Muscle of back (tissue), 13 donors: ENCODE measurements at places on chromosomes 2 and 18. TPM values are rescaled to one million over a fixed set of nuclear protein-coding genes. Genes with fewer than 3 reads are reported as not detected.
A peak's percentile ranks its signal among the peaks of the same experiment; 100 is the strongest.

NXPH2 gene
- polyA plus RNA-seq: 22.2 TPM

ZNF2 gene
- 5.4 TPM for polyA plus RNA-seq

TSPYL6 gene
- polyA plus RNA-seq: 0.08 TPM

BOK gene
- polyA plus RNA-seq: 56.9 TPM

DUSP19 gene
- 2.0 TPM for polyA plus RNA-seq

STEAP3 gene
- polyA plus RNA-seq: 14.7 TPM

FEV gene
- 0.23 TPM for polyA plus RNA-seq

CACNB4 gene
- 5.7 TPM for polyA plus RNA-seq

RBBP8 gene
- 24.1 TPM for polyA plus RNA-seq

DNA sequence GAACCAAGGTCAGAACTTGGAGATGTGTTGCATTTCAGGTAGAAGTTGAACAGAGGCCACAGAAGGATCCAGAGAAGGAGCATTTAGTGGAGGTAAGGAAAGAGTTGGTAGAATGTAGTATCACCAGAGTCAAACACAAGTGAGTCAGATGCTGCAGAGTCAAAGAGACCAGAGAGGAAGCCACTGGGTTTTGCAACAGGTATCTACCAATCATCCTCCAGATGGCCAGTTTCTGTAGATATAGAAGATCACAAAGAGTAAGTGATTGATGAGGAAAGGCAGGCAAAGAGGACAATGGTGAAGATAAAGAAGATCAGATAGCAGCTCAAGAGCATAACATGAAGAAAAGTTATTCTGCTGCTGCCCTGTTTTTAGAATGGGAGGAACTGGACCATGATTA, 75.9 kb downstream of the GTF3C3 start:
- DNase-seq: no peak

GRCh38 chr2:136492901-136493300, 272.4 kb upstream of the THSD7B start:
- DNase-seq: no peak

- no peak for DNase-seq
Observed at GRCh38 chr2:204078003-204078698, 141.6 kb downstream of the ICOS start.

DNA sequence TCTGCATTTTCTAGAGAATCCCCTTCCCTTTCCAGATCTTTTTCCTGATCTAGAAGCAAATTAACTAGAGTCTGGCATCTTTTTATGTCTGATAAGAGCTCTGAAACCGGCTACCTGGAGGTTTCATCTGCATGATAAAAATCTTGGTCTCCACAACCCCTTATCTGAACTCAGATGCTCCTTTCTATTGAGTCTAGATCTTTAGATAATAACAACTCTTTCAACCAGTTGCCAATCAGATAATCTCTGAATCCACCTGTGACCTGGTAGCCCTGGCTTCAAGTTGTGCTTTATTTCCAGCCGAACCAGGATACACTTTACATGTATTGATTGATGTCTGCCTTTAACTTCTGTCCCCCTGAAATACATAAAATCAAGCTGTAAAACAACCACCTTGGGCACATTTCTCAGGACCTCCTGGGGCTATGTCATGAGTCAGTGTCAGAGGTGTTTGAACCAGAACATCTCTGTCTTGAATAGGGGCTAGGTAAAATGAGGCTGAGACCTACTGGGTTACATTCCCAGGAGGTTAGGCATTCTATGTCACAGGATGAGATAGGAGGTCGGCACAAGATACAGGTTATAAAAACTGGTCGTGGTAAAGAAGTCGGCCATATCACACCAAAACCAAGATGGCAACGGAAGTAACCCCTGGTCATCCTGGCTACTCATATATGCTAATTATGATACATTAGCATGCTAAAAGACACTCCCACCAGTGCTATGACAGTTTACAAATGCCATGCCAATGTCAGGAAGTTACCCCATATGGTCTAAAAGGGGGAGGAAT, 20.8 kb downstream of the RALBP1 start:
- DNase-seq: no peak

GRCh38 chr2:210072922-210073509, 70.6 kb downstream of the RPE start:
- peak; percentile 23 for DNase-seq

DNA sequence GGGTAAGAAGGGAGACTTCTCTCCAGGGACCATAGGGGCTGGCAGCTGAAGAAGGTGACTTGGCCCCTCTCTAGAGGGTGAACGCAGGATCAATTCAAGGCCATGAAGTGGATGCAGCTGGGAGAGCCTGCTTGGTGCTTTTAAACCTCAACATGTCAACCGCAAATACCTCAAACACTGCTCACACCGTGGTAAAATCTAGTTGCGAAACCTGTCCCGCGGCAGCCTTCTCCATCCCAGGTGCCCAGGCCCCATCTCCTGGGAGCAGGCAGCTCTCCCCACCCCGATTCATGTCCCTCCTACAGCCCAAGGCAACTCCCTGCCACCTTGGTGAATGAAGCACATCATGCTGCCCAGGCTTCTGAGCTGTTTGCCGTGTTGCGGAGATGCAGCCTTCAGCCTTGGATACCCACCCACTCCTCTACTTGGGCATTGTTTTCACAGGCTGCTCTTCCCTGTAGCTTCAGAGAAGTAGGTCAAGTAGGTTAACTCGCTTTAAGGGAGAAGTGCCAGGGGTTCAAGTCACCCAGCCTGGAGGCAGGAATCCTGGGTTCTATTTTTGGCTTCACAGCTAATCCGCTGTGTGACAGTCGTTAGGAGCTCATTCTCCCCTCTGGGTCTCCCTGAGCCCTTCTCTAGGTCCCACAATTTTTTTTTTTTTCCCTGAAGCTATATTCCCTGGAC, 6.2 kb upstream of the EFR3B start:
- DNase-seq: no peak

GRCh38 chr2:184644685-184645084, 46.4 kb downstream of the ZNF804A start:
- no peak for DNase-seq

DNA sequence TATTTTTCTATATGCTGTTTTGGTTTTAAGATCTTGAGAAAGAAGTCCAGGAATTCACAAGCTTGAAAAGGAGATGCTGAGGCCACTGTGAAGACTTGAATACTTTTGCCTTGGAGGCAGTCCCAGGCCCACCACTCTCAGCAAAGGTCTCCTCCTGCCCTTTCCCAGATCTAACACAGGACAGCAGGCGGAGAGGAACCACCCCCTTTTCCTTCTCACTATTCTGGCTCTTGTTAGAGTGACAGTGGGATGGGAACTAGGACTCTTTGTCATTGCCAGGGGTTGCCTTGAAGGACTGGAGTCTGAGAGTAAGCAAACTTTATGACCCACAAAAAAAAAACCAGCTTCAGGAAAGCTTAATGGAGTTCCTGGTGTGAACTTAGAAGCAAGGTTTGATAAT, 54.7 kb downstream of the E2F6 start:
- DNase-seq: no peak

- DNase-seq: no peak
Observed at GRCh38 chr18:26574958-26575864, 26.9 kb upstream of the KCTD1 start.

GRCh38 chr2:195410074-195410671, 246.9 kb upstream of the SLC39A10 start:
- DNase-seq: no peak

- no peak for DNase-seq
Observed at GRCh38 chr2:221255862-221256261, 316.2 kb downstream of the EPHA4 start.

- no peak for DNase-seq
Observed at GRCh38 chr2:61469424-61470121, 1.3 kb downstream of the USP34 start.

DNA sequence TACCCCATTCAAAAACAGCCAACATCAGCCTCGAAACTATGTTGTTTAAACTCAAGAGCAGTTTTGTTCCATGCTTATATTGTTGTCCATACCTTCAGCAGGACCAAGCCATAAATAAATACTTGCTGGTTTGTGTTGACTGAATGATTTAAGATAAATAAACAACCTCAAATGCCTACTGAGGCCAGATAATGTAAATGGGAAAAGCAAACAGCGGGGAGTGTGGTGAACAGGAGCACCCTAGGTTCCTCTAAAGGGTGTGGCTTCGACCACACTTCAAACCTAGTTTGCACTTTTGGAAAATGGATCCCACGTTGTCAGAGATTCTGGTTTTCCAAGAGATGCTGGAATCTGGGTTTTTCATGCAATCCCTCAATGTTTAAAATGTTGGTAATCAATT, 1.7 kb upstream of the PMAIP1 start:
- DNase-seq: peak; percentile 36

DNA sequence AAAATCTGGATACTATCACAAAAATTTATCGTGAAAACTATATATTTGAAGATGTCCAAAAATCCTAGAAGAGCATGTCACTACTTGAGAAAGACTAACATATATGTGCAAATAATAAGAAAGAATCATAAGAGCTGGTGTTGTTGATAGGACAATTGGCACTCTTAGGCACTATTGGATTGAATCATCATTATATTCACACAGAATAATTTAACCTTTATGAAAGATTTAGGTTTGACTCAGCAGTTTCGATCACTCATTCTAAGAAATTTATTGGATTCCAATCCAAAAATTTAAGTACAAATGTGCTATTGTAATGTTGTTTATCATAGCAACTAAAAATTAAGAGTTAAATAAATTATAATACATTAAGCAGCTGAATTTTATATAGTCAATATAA, 503.6 kb downstream of the SPAG16 start:
- no peak for DNase-seq

GRCh38 chr2:118223992-118224894, 136.0 kb downstream of the INSIG2 start:
- DNase-seq: peak; percentile 53

DNA sequence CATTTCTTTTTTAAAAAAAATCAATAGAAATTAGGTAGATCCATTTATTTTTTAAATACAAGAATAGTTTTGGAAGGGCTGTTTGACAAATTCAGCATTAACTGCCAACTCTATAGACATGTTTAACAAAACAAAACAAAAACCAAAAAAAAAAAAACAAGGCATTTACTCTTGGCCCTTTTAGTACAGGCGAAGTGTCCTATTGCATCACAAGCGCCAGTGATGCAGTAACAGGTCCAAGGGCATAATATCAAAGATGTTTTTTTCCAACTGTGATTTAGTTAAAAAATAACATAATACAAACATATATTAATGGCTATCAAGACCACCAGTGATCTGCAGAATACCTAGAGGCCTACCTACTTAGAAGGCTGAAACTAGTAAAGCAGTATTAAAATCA, 55.3 kb downstream of the XDH start:
- no peak for DNase-seq

GRCh38 chr2:217825469-217826235, 177.1 kb downstream of the TNS1 start:
- no peak for DNase-seq

DNA sequence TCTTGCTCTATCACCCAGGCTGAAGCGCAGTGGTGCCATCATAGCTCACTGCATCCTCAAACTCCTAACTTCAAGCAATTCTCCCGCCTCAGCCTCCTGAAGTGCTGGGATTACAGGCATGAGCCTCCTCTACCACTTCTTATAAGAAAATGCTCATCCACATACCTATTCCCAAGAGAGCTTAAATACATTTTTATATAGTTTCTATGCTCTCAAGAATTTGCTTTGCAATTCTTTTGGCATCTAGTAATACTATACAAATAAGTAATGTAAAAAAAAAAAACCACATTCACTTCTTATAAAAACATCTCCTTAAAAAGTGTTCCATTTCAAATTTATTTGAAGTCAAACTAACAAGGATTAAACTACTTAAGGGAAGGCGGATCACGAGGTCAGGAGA, 197.3 kb downstream of the DNAH7 start:
- peak; percentile 42 for DNase-seq

- DNase-seq: no peak
Observed at GRCh38 chr2:151009437-151010175, 252.1 kb downstream of the RBM43 start.

DNA sequence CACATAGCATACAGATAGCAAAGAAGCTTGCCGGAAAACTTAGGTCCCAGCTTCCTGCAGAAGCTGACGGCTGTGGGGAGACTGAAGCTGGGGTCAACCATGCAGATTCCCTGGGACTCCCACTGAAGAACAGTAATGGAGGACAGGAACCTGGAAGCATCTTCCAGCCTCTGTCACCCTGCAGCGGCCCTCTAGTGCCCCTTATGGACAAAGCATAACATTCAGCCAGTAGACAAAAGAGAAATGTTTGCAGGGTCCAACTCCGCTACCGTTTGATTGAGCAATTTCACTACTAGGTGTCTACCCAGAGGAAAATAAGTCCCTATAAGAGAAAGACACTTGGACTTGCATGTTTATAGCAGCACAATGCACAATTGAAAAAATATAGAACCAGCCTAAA, 460.6 kb downstream of the CNTNAP5 start:
- DNase-seq: no peak

DNA sequence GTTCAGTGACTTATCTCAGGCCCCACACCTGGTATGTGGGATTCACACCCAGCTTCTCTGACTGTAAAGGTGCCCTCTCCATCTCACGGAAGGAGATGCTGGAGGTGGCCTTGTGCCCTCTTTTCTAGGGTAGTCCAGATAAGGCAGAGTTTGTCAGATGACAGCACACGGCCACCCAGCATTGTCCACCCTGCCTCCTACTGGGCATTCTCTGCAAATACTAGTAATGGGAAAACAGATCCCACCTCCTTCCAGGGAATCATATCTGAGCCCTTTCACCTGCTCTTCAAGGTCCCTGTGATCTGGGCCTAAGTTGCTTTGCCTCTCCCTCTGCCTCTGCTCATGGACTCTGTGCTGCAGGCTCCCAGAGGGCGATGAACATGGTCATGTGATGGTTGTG, 214.7 kb downstream of the CLIP4 start:
- no peak for DNase-seq

DNA sequence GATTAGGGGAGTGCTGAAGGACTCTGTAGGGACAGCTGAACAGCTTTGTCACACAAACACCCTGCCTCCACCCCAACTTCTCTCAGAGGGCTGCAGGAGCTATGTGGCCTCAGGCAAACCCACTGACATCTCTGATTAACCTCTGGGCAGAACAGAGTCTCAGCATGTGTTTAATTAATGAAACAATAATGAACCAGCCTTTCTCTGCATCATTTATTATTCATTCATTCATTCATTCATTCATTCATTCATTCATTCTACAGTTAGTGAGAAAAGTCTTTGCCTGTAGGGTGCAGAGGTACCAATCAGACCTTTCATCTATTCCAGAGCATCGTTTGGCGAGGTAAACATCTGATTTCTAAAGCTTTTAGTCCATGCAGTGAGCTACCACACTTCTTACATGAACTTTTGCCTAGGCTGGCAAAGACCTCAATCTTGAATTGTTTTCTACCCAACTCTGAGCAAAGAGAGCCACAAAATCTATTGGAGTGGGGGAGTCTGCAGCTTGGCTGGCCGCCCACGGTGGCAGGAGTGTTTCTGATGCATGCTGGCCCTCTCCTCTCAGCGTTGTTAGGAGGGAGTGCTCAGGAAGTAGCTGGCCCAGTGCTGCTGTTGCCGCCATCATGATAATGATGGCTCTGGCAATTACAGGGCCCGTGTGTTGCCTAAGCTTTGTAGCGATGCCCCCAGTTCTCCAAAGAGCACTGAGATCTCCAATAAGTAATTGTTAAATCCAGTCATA, 198.9 kb downstream of the SMAD7 start:
- DNase-seq: no peak
